ENCODE measurements at places on chromosomes 5 and 9.
A peak's percentile ranks its signal among the peaks of the same experiment; 100 is the strongest.

GRCh38 chr5:15643731-15644130 is 143.8 kb downstream of the FBXL7 start:
- DNase-seq: no peak

DNA sequence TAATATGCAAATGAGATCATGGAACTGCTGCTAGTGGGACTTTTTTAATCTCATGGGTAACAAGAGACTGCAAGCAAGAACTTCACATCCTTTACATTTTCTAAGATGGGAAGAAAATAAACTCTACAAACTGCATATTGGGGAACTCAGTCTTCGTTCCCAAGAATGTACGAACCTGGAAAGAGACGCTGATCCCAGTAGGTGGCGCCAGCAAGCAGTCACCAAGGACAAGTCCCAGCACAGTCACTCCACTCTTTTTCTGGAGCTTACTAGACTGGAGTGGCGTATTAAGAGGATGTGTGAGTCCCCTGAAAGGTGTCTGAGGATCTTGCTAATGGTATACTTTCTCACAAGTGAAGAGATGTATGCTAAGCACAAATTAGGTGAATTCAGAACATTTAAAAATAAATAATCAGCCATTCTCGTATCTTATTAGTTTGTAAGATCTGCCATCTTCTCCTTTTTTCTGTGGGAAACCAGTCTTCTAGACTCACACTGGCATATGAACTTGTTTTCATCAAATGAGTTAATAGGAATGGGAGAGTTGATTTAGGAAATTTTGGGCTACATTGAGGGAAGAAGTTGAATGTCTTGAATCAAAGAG is 16.0 kb upstream of the PUM3 start:
- peak; percentile 53 for DNase-seq

DNA sequence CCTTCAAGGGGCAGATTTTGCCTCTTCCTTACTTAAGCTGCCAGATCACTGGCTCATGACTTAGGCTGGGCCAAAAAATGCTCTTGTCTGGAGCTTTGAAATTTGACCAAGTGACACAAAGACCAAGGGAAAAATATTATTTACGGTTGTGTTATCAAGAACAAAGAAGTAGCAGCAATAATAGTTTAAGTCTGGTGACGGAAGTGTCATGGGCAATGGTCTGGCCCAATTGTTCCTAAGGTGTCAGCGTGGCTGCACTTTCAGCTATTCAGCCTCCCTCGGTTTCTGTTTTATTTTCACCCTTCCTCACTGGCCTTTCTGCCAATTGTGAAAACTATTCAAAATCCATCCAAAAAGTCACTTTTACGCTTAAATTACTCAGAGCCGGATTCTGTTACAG is 185.3 kb downstream of the CDH18 start:
- no peak for DNase-seq

GRCh38 chr5:105817914-105818313 is 1852.8 kb downstream of the EFNA5 start:
- no peak for DNase-seq

GRCh38 chr5:62257020-62257367 is 49.0 kb upstream of the KIF2A start:
- no peak for DNase-seq

- no peak for DNase-seq
Observed at GRCh38 chr5:61969347-61969746, 336.7 kb upstream of the KIF2A start.

- DNase-seq: no peak
Observed at GRCh38 chr5:96873449-96873848, 2.9 kb upstream of the ERAP2 start.

DNA sequence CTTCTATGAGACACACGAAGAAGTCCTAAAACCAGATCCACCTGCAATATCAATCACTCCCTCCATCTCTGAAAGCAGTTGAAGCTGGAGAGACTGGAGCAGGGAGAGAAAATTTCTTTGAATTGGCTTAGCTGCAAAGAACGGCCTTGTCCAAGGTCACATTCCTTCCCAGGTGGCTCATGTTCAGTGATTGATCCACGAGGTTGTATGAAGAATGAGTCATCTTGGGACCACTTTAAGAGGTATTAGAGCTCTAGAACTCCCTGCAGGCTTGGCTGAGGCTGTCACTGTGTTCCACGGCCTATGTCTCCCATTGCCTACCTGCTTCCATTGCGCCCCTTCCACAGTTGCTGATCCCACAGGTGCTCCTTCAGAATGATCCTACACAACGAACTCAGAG is 68.2 kb downstream of the HMHB1 start:
- DNase-seq: no peak

- no peak for DNase-seq
Observed at GRCh38 chr5:89721931-89722330, 687.6 kb downstream of the CETN3 start.

DNA sequence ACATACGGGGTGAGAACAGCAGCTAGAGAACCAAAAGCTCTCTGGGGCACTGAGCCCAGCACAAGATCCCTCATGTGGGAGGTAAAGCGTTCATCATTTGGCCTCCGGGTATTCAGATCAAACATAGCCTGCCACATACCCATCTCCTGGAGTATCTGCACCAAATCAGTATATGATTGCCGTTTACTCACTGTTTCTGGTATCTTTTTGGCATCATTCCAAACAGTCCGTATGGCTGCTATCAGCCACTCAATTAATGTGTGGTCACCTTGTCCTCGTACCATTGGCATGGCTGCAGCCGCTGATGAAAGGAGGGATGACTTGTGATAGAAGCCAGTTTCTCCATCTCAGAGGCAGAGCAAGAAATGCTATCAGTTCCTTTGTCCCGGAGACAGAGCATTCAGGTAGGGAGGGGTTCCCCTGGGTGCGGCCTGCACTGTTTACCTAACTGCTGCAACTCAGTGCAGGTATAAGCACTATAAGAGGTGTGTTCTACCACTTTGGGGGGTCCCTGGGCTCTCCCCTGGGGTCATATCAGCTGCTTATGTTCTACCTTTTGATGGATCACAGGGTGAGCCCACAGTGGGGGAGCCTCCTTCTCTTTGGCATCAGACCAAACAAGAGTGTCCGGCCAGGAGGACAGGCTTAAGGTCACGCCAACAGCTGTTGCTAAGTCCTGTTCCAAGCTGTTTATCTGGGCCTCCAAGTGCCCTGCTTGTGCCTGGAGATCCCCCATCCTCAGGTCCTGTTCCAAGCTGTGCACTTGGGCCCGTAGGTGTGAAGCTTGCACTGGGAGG is 9.4 kb downstream of the DMAC1 start:
- no peak for DNase-seq

GRCh38 chr5:131260895-131261294 is 3.0 kb upstream of the CDC42SE2 start:
- no peak for DNase-seq

- no peak for DNase-seq
Observed at GRCh38 chr5:168818558-168818957, 239.4 kb upstream of the PANK3 start.

DNA sequence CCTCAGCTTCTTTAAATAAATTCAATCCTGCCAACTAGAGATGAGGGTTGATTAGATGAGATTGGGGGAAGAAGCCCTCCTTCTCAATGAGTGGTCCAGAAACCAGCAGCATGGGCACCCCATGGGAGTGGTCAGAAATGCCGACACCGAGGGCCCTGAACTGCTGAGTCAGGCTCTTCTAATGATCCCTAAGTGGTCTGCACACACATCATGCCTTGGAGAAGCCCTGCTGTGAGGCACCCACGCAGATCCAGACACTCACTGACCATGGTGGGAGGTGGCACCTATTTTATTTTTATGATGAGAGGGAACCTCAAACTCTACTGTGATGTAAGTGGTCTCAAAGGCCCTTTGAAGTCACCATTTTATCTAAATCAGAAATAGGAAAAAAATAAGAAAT is 72.3 kb upstream of the BOD1 start:
- no peak for DNase-seq

- no peak for DNase-seq
Observed at GRCh38 chr5:142420561-142421227, 95.9 kb upstream of the SPRY4 start.

DNA sequence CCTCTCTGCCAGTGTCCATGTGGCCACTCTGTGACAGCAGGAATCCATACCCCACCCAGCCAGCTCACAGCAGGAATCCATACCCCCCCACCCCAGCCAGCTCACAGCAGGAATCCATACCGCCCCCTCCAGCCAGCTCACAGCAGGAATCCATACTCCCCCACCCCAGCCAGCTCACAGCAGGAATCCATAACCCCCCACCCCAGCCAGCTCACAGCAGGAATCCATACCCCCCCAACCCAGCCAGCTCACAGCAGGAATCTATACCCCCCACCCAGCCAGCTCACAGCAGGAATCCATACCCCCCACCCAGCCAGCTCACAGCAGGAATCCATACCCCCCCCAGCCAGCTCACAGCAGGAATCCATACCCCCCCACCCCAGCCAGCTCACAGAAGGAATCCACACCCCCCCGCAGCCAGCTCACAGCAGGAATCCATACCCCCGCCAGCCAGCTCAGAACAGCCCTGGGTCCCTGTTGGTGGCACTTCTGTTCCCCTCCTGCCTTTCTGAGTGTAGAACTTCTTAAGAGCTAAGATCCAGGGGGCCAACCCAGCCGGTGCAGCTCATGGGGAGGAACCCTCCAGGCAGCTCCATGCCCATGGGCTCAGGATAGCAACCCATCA is 8.4 kb upstream of the RXRA start:
- DNase-seq: no peak

DNA sequence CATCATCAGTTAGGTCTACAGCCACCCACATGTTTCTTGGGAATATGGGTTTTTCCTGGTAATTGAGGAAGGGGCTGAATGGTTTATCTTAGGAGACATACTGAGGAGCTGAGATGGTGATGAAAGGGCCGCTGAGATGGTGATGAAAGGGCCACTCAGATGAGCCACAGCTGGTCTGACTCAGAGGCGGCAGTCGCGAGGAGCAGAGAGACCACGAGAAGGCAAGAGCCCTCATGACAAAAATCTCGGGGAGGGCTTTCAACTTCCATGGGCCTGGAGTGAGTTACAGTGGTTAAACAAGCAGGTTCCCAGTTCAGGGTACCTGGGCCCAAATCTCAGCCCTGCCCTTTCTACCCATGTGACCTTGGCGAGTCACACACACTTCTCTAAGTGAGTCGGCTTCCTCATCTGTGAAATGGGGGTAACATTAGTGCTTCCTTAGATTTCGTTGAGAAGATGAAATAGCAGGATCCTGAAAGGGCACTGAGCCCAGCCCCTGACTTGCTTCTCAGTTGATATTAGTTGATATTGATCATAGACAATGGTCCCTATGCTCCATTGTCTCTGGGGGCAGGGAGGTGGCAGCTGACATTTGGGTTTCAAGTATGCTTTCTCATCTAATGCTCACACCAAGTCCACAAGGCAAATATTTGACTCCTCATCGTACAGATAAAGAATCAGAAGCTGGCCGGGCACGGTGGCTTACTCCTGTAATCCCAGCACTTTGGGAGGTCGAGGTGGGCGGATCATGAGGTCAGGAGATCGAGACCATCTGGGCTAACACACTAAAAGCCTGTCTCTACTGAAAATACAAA is 169.5 kb downstream of the RGS3 start:
- DNase-seq: peak; percentile 19

- DNase-seq: no peak
Observed at GRCh38 chr9:21969011-21969940, 24.9 kb downstream of the CDKN2A start.

DNA sequence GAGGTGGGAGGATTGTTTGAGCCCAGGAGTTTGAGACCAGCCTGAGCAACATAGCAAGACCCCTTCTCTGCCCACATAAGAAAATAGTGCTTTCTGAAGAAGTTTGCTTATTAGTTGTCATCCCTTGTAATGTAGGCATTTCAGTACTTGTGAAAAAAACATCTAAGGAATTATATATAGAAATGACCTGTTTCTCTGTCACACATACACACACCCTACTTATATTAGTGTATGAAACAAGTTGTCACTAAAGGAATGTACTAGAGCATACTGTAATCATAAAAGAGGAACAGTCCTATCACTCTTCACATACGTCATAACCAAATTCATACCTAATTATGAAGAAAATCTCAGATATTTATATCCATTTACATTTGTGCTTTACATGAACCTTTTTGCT is 122.0 kb downstream of the NIPBL start:
- DNase-seq: no peak

DNA sequence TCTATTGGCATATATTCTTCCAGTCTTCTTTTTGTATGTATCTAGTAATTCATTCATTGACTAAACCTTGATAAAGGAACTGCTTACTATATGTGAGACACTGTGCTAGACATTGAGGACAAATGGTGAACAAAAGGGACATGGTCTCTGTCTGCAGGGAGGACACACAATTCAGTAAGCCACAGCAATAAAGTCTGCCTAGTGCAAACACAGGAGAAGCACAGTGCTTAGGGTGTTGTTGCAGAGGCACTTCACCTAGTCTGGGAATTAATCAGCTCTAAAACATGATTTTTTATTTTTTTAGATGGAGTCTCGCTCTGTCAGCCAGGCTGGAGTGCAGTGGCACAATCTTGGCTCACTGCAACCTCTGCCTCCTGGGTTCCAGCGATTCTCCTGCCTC is 6.4 kb upstream of the CCL28 start:
- no peak for DNase-seq

- no peak for DNase-seq
Observed at GRCh38 chr5:150320044-150320613, 17.4 kb upstream of the ARSI start.

- no peak for DNase-seq
Observed at GRCh38 chr5:1826235-1826980, 25.2 kb downstream of the NDUFS6 start.

GRCh38 chr5:5373351-5373989 is 49.0 kb upstream of the ICE1 start:
- no peak for DNase-seq

DNA sequence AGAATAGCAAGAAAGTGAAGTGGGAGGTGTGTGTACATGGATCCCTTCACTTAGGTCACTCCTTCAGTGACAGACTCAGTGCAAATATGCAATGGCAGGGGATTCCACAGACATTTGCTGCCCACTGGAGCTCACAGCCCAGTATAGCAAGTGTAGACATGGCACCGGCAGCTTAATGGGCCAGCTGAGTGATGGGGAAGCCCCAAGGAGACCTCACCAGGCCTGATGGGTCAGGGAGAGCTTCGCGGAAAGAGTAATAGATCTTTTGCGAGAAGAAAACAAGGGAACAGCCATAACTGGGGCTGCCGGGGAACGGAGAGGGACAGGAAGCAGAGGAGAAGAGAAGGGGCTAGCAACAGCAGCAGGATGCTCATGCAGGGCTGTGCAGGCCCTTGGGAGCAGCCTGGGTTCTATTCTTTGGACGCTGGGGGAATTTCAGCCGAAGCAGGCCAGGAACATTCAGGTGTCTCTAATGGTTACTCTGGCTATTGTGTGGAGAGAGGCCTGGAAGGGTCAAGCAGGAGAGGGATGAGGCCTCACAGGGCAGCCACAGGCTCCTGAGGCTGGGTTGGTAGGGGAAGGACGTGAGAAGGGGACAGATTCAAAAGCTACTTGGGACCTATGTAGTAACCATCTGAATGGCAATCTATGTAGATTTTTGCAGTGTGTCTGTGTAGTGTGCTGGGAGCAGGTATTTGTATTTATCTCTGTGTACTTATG is 27.0 kb downstream of the TCF7 start:
- no peak for DNase-seq

DNA sequence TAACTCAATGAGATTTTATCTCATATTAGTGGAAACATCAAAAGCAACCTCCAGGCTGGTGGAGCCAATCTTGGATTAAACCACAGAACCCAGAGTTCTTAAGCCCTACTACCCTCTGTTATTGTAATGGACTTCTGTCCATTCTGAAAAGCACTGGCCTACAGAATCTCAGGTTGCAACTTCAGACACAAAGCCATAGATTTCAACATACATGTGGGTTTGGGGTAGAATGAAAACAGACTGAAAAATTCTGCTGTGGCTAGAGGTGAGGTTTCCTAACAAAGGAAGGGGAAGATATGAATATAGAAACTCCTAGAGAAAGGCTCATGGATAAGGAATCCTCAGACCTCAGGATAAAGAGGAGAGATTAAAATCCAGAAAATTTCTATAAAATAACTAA is 569.8 kb upstream of the RIOK2 start:
- DNase-seq: no peak
